ENCODE measurements at places on chromosomes 13 and 19. TPM values are rescaled to one million over a fixed set of nuclear protein-coding genes. Genes with fewer than 3 reads are reported as not detected.

DYRK1B gene
- 11.5 TPM for total RNA-seq

CABP5 gene
- total RNA-seq = not detected

PSG6 gene
- total RNA-seq = not detected

- H3K4me3 ChIP-seq = no peak overlapping the region
- no peaks in the 10 kb centered on the region for H3K36me3 ChIP-seq
- DNase-seq = no peak
Measured at GRCh38 chr19:17658666-17659065, 29.5 kb downstream of the UNC13A start.

- no peaks in the 10 kb centered on the region for H3K36me3 ChIP-seq
- DNase-seq = no peak
- no peak overlapping the region for H3K4me3 ChIP-seq
- peaks cover 20% of the 10 kb centered on the region for H3K4me1 ChIP-seq
- H3K27me3 ChIP-seq = no peaks in the 10 kb centered on the region
- no peak overlapping the region for H3K27ac ChIP-seq
Measured at GRCh38 chr13:40060296-40061007, 405.0 kb downstream of the COG6 start.

All from activated CD4-positive, alpha-beta T cell treated with anti-CD3 and anti-CD28 coated beads, Interleukin-2, amount 10 ng/mL, durations not matched to agents 7 days and 5 days (primary cell).